ENCODE measurements at places on chromosomes 13 and 19. TPM values are rescaled to one million over a fixed set of nuclear protein-coding genes. Genes with fewer than 3 reads are reported as not detected.

DNA sequence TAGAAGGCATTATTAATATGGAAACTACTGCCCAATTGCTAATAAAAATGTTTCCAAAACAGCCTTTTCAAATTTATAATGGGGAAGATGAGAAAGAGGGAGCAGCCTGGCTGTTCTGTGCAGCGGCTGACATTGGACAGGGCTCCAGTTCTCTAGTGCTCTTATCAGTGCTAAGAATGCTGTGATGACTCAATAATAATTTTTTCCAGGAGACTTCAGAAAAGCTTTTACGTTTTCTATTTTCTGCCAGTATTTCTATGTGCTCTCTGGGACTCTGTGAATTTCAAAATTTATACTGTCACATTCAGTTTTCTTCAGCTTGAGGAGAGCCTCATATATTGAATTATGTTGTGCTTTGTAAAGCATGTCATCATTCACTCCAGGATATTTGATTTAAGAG is 209.6 kb downstream of the VWA8 start:
- peak; percentile 72 for DNase-seq

- DNase-seq: no peak
Measured at GRCh38 chr19:46147791-46148288, at the start of gene IGFL2. Gene IGFL2, plus strand, starts transcription at chr19:46148238. Its CDS starts 41 bp downstream, at chr19:46148279.

ZNF470 gene
- total RNA-seq: 2.9 TPM

HS6ST3 gene
- 6.3 TPM for total RNA-seq

SIGLEC12 gene
- 0.61 TPM for total RNA-seq

- no peak for DNase-seq
Measured at GRCh38 chr19:23779645-23780044, 21.0 kb upstream of the ZNF681 start.

DNA sequence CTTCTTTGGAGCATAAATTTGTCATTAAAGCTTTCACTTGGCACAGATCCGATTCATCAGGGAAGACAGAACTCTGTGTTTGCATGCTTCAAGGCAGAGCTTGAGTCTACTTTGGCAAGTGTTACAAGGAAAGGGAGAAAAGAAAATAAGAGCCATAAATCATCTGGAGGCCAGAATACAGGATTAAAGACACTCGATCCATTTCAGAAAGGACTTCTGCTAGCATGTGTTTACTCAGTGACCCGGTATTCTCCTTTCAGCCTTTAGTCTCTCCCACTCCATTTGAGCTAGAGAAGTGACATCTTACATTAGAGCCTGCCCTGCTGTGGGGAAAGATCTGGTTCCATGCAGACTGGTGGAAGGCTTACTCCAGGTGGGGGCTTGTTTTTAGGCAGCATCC is 306.4 kb downstream of the KLF5 start:
- DNase-seq: no peak

DNA sequence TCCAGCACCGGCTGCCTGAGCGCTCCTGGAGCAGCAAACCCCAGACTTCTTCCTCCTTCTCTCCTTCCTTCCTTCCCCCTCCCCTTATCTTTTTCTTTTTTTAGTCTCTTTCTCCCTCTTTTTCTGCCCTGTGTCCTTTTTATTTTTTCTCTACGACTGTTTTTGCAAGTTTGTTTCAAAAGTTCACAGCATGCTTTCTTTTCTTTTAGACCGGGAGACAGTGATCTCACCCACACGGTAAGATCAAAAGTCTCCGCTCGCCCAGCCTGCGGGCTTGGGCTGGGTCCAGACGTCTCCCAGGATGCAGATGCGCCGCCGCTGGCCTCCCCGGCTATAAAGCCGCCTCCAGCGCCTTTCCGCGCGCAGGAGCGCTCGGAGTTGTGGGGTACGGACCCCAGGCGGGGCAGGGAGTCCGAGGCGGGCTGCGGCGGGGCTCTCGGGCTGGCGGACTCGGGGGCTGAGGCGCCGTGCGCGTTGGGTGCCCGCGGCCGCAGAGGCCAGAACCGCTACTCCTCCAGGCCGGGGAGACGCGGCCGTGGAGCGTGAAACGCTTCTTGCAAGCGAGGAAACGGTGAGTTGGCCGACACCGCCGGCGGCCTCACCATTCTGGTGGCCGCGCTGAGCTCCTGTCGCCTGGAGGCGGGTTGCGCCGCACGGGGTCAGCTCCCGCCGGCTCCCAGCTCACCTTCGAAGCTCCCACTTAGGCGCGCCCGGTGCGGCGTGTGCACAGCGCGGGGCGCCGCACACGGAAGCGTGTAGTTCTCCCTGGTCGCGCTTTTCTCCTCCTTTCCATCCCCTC is 2.0 kb upstream of the TSHZ3 start:
- peak; percentile 43 for DNase-seq

- DNase-seq: no peak
Measured at GRCh38 chr19:12767150-12767549, 8.2 kb downstream of the HOOK2 start.

DNA sequence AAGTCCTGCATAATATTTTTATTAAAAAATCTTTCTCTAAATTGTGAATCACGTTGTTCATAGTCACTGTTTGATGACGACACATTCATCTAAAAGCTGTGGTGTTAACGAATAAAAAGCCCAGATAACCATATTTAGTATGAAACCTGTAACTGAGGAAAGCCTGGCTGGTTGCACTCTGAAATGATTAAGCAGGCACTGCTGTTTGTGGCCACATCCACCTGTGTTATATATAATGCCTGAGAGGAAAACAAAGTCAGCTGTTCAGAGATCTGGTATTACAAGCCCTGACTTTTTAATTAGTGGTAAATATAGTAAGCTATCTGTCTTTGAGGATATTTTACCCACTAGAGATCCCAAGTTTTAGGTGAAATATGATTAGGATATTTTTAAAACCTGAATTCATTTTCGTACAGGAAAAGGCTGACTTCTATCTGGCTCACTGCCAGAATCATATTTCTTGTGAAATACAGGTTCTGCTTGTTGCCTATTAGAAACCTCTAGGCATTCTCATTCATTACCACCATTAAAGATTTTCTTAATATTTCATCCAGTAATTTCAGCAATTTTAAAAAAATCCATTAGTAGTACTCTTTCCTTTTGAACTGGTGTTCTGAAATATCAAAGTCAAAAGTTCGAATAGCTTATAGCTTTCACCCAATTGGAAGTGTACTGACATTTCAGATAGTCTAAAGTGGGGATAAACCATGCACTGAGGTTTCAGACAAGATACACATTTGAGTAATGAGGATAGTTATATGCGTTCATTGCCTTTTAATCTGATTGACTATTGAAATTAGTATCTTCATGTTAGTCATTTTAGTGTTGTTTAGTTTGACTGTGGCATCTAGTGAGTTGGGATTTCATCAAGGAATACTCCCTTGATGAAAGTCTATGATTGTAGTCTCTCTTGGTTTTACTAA is 79.7 kb downstream of the LMO7 start:
- DNase-seq: no peak

COX7A1 gene
- 31.8 TPM for total RNA-seq

GPR12 gene
- not detected for total RNA-seq

GRCh38 chr13:63149375-63149774 is 1733.7 kb upstream of the PCDH20 start:
- no peak for DNase-seq
